ENCODE measurements at places on chromosomes 4 and X.
A peak's percentile ranks its signal among the peaks of the same experiment; 100 is the strongest.

GRCh38 chr4:54844911-54845310 is 187.2 kb downstream of the KIT start:
- DNase-seq = no peak

DNA sequence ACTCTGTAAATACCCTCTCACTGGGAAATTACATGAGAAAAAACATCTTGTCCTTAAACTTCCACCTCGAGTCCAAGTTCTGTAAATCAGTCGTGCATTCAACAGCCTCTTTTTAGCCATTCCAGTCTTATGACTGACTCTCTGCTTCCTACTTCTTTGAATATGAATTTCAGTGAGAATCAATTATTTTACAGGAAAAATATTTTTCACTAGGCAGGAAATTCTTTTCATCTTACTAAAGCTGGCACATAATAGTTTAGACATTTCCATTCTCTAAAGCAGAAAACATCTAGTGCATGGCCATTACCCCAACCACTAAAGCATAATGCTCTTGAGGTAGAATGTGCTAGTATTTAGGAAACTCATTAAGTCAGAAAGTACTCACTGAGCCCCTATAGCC is 565.7 kb upstream of the FAT1 start:
- peak; percentile 68 for DNase-seq

DNA sequence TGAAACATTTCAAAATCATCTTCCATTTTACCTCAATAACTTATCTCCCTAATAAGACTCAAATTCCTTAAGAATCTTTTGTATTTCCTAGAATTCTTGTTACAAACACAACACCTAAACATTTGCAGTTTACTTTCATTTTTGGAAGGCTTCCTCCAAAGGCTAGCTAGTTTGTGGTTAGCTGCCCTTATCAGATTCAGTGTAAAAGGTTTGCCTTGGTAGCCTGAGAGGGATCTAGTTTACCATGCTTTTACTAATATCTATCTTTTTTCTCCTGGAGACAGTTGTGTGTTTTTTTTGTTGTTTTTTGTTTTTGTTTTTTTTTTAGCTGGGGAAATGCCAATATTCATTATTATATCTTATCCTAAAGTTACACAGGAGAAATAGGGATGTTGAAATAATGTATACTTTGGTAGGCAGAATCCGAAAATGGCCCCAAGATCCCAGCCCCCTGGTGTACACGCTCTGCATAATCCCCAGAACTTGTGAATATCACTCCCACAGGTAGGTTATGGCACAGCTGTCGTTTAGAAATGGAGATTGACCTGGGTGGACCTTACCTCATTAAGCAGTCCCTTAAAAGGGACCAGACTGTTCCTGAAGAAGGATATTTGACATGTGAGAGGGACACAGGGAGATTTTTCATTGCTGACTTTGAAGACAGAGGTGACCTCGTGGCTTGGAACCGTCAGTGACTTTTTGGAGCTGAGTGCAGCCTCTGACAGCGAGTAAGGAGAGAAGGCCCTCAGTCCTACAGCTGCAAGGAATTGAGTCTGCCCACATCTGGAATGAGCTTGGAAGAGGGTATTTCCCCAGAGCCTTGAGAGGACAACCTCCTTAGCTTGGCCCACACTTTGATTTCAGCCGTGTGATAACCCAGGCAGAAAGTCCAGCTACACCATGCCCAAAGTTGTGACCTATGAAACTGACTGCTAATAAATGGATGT is 33.4 kb downstream of the SEPTIN11 start:
- no peak for DNase-seq

DNA sequence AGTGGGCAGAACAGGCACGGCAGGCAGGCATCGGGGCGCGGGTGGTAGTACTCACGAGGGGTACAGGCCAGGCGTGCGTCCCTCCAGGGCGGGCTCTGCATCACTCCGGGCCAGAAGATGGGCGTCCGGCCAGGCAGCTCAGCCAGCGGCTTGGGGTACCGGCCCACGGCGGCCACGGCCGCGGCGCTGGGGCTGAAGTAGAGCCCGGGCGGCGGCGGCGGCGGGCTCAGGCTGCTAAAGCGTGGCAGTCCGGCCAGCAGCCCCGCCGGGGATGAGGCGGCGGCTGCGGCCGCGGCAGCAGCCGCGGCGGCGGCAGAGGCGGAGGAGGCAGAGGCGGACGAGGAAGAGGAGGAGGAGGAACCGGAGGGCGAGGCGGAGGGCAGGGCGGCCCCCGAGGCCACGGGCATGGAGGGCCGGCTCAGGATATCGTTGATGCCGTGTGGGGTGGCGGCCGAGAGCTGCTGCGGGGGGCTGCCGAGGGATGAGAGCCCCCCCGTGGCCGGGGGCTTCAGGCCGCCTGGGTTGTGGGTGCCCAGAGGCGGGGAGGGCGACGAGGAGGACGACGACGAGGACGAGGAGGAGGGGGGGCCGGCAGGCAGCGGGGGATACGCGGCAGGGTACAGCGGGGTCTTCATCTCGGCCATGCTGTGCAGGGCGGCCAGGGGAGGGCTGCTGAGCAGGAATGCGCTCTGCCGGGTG is 1.4 kb downstream of the NKX6-1 start:
- no peak for DNase-seq

DNA sequence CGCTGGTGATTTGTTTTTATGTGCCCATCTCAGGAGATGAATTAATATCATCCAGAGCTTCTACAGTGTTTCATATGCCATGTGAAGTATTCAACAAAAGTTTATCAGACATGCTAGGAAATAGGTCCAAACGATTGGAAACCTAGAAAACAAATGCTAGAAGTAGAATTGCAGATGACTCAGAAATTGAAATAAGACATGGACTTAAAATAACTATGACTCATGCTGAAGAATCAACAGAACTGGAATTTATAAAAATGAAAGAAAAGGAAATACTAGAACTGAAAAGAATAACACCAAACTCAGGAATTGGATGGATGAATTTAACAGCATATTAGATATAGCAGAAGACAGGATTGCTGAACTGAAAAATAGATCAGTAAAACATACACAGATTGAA is 172.7 kb upstream of the GIMD1 start:
- peak; percentile 77 for DNase-seq

DNA sequence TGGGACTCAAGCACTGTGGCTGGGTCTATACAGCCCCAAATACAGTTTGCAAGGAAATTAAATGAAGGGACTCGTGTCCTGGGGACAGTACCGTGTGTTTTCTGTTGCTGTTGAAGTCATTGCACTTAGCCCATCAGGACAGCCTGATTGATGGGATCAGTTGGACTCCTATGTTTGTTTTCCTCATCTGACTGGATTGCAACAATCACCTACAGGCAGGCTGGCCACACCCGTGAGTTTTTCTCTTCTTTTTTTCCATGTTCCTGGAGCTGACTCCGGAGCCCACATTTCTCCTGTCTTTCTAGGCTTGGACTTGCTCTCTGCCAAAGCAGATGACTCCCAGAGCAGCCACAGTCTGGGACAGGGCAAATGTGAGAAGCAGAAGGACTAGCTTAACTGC is 38.1 kb downstream of the RTL9 start:
- DNase-seq = no peak

GRCh38 chrX:152958047-152958446 is 35.9 kb downstream of the PNMA5 start:
- DNase-seq = peak; percentile 2

- DNase-seq = no peak
These were observed 282.1 kb downstream of the GRIA2 start for GRCh38 chr4:157502656-157503055.

GRCh38 chr4:79598801-79599200 is 190.8 kb upstream of the GK2 start:
- no peak for DNase-seq

GRCh38 chrX:134737721-134738369 is 79.6 kb upstream of the PLAC1 start:
- DNase-seq = no peak

- DNase-seq = peak; percentile 88
These were observed 9.4 kb downstream of the CHST7 start for GRCh38 chrX:46582966-46583365.

- no peak for DNase-seq
These were observed 143.0 kb upstream of the MAOA start for GRCh38 chrX:43513085-43513484.

DNA sequence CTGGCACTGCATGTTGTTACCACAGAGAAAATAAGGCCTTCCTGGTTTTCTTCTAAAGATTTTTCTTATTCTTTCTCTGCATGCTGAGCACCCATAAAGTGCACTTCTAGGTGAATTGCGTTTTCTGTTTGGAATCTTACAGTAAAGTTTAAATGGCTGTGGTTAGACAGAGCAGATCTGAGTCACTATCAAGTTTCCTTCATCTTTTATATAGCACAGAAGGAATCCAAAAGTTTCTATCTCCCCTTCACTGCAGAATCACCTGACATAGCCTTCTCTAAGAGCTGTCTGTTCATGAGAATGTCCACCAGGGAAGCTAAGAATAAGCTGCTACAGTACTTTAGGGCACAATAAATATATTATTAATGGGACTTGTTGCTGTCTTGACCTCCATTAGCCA is 455.5 kb upstream of the FAM241A start:
- no peak for DNase-seq

GRCh38 chr4:88008122-88008742 is 797 bp downstream of the PKD2 start:
- DNase-seq = peak; percentile 53

GRCh38 chr4:106796876-106797275 is 239.2 kb downstream of the DKK2 start:
- no peak for DNase-seq

- no peak for DNase-seq
These were observed 121.4 kb upstream of the GATB start for GRCh38 chr4:151882072-151882803.

DNA sequence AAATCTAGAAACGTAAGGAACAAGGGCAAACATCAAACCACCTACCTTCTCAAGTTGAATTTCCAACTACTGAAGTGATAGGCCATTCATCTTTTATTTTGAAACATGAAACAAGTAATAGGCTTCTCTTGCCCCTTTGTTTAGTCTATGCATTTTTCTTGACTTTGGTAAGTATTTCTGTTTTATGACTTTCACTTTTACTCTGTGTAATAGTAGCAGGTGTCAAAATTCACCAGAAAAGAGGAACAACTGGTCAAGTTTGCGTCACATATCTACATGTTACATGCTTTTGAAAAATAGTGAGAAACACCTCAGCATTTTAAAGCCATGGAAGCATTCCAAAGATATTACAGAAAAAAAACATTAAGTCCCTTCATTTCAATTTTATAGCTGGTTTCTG is 157.1 kb upstream of the FTHL17 start:
- no peak for DNase-seq

- DNase-seq = no peak
These were observed 19.5 kb upstream of the FGF2 start for GRCh38 chr4:122806981-122807679.

DNA sequence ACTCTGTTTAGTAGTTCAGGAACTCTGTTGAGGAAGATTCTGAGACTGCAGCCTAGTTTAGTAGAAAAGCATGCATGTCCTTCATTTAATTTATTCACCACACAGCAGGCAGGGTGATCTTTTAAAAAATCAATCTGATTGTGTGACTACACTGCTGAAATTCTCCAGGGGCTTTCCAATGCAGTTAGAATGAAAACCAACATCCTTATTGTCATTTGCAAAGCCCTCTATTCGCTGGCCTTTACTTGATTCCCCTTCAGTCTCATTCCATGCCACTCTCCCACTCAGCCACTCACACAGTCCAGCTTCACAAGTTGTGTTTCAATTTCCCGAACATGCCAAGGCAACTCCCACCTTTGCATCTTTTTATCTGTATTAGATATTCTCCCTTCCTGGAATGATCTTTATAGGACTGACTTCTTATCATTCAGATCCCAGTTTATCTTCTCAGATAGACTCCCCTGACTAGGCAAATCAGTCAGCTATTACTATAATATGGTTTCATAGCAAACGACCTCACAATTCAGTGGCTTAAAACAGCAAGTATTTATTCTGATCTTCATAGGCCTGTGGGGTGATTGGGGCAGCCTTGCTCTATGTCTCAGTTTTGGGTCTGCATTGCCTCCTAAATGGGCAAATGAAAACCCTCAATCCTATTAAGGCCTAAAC is 21.3 kb upstream of the FTHL17 start:
- no peak for DNase-seq

- no peak for DNase-seq
These were observed 7.2 kb downstream of the IRAK1 start for GRCh38 chrX:154012336-154012991.

DNA sequence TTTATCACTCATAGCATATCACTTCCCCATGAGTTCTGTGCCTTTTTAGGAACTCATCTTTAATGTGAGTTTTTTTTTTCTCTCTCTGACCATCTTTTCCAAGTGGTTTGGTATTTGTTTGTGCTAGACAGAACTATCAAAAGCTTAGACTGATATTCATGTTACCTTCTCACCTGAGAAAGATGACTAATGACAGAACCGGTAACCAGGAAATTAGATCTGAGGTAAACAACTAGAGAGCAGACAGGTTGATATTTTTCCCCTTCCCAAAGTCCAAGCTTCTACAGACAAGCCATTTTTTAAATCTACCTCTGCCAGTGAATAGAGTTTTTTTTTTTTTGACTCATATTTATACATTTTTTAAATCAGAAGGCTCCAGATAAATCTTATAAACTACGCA is 17.0 kb upstream of the SRD5A3 start:
- no peak for DNase-seq

- DNase-seq = no peak
These were observed 152.0 kb downstream of the GRIA2 start for GRCh38 chr4:157372567-157372966.

DNA sequence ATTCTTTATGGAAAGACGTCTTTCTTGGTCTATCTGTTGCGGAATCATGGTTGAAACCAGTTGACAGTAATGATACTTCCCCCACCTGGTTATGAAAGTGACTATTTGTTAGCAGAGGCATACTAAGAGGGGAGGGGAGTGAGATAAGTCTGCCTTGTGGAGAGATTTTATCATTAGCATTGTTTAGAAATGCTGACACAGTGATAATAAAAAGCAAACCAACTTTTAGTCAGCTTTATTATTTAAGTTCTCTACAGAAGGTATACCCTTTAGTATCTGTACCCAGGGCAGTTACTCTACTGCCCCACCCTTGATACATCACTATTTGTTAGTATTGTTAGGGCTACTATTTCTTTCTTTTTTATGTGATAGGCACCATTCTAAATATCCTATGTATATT is 26.9 kb upstream of the IL1RAPL2 start:
- no peak for DNase-seq

- no peak for DNase-seq
These were observed 129.7 kb upstream of the ZFP42 start for GRCh38 chr4:187865914-187866313.

Measured in fibroblast of skin of scalp (primary cell).